COLO829 (cell line): ENCODE measurements at places on chromosomes 16 and 17.

DNA sequence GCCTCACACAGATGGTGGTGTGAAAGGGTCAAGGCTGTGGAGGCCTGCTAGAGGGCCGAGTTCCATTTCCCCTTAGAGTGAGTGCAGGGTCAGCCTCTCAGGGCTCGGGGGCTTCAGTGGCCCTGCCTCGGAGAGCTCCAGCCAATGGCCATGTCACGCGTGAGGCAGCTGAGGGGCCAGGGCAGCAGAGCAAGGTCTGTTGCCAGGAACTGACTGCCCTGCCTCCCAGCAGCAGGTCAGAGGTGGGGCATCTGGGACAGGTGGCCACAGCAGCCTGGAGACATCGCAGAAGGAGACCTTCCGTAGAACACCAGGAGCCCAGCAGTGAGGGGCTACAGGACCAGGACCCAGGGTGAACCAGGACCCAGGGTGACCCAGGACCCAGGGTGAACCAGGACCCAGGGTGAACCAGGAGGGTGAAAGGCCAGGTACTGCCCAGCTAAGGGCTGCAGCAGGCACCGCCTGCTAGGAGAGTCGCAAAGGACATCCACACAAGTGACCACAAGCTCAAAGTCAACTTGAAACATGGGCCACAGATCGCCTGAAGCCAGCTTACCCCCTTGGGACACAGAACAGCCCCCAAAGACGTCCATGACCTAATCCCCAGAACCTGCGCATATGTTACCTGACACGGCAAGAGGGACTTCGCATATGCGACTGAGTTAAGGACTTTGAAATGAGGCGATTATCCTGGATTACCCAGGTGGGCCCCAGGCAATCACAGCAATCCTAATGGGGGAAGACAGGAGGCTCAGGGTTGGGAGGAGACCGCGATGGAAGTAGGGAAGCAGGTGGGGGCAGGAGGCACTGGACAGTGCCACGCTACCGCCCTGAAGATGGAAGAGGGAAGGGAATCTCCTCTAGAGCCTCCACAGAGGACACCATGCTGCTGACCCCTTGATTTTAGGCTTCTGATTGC is 4.8 kb upstream of the MEAK7 start:
- DNase-seq, result no peak

DNA sequence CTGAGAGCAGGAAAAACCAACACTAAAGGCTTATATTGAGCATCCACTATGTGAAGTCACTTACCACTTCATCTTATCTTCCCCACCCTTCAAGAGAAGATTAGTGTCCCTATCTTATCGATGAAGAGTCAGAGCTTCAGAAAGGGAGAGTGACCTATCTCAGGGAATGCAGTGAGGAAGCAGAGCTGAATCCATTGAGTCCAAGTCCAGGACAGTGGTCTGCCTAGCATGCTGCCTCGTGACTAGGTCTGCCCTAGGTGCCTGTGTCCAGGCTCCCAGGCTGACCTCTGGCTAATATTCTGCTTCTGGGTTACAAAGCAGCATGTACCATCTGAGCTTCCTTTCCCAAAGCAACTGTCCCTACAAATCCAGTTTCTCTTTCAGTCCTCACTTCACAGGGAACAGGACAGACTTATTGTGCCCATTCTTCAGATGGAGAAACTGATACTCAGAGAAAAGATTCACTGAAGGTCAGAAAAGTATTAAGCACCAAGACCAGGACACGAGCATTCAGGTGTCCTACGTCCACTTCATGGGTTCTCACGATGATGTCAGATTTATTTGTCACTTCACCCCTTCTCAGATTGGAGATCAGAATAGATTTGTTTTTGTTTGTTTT is 13.3 kb upstream of the FZD2 start:
- DNase-seq, result no peak

DNA sequence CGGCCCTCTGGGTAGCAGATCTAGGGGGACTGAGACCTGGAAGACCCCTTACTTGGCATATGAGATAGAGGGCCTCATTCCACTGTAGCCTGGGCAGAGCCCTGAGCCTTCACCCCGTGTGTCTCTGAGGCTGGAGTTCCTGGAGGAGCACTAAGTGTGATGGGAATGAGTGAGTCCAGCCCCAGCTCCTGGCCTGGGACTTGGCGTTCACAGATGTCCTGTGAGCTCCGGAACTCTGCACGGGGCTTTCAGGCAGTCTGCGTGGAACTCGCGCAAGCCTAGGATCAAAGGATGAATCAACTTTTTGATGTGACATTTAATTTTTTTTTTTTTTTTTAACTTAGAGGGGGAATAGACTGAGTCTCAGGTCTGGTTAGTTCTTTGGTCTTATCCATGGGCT is 1.8 kb downstream of the NKD1 start:
- no peak for DNase-seq

DNA sequence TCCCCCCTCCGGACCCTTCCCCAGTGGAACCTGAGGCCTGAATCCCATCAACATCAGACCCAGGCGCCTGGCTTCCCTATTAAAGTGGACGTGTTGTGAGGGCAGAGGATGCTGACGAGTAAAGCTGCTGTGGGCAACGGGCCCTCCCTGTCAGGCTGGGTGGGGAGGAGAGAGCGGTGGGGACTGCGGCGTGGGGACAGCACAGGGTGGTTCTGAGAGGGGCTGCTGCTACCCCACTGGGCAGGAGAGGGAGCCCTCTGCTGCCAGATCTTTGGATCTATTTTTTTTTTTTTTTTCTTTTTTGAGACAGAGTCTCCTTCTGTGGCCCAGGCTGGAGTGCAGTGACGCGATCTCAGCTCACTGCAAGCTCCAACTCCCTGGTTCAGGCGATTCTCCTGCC is 5.9 kb downstream of the CA5A start:
- DNase-seq, result no peak

GRCh38 chr16:11175787-11176341 is 80.1 kb downstream of the SOCS1 start:
- no peak for DNase-seq

DNA sequence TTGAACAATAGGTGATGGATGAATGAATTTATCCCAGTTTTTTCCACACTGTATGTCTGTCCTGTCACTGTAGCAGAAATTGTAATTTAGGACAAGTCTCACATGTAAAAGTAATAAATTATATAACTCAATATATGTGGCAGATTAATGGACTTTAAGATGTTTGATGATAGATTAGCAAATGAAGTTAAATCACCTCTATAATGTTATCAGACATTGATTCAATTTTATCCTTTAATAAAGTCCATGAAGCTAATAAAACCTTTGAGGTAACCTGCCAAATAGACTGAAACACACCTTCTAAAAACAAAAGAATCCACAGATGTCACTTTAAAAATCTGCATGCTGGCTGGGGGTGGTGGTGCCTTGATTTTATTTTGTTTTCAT is 83.3 kb upstream of the CORO6 start:
- no peak for DNase-seq
